ENCODE measurements at places on chromosomes 2 and 18.

GRCh38 chr2:223122781-223123180 is 70.8 kb downstream of the KCNE4 start:
- DNase-seq = no peak

DNA sequence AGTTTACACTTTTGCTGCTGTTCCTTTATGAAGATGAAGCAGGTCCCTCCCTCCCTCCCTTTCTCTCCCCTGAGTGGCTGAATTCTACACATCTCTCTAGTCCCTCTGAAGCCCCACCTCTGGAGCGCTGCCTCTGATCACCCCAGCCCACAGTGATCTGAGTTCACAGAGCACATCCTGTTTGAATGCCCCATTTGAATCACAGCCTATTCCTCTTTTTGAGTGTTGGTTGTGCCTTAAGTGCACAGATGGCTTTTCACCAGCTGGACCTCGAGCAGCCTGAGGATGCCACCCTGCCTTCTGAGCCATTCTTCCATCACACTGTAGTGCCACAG is 87.1 kb downstream of the ITGB1BP1 start:
- no peak for DNase-seq

DNA sequence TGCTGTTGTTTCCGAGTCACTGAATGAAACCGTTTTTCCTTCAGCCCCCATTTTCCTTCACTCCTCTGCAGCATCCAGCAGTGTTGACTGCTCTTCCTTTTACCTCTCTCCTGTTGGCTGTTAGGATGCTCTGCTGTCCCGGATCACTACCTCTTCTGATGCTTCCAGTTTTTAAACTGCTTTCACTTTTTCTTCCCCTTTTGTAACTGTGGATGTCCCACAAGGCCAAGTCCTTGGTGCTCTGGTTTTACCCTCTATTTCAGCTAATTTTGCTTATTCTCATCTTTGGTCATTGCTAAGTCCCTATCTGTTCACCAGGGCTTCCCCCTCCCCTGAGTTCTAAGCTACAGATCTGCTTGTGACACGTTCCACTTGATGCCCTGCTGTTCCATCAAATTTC is 39.4 kb upstream of the MAP4K3 start:
- DNase-seq = no peak

DNA sequence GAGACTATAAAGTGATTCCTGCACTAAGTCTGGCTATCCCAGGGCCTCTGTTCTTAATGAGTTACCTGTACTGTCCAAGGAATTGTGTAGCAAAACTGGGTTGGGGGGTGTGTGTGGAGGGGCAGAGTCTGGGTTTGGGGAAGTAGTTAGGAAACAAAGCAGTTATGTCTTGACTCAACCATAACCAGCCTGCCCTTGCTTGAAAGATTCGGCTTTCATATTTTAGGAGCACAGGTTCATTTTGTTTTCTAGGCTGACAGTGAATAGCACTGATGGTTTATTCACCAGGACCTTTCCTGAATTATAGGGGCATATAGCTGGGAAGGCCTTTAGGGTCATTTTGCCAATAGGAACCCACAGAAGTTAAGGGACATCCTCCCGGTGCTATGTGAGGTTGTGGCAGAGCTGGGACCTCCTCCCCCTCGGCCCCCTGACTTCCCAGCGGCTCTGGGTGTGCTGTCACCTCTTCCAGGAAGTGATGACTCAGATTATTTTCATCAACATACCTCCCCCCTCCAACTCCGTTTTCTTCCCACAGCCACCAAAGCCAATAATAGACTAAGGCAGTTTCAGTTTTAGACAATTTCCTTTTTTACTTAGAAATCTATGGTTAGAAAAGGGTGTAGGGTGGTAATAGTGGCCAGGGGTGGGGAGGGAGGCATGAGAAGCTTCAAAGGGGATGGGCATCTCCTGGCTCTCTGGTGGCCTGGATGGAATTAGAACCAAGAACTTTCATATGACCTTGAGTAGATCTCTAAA is 44.8 kb downstream of the SETBP1 start:
- no peak for DNase-seq
